ENCODE measurements at places on chromosomes 7 and 10.

DNA sequence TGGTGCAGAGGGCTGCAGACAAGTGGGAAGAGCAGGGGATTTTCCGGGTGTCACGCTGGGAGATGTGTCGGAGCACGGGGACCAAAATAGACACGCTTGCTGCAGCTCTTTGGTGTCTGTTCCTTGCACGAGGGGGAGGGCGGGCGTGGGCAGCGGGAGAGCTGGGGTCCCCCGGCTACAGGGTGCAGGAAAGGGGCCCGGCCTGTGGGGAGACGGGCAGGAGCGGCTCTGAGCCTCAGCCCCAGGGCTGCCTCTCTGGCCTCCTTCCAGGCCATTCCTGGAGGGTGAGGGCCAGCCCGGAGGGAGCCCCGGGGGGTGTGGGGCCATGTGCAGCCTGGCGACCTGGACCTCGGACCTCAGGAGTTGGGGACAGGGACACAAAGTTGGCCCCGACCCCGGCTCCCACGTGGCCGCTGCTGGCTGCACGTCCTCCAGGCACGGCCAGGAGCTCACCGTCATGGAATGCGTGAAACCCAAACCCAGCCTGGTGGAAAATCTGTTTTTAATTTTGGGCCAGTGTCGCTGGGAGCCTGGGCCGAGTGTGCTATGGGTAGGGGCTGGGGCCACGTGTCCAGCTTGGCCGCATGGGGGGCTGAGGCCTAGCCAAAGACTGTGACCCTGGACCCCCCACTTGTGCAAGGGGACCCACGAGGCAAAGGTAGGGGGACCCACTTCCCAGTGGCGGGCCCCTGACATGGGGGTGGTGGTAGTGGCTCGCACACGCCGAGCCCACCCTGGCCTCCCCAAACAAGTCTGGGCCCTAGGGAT lies 6.6 kb downstream of the TTYH3 start:
- H3K27me3 ChIP-seq: no peaks in the 10 kb centered on the region
- no peak overlapping the region for H3K4me3 ChIP-seq
- H3K27ac ChIP-seq: no peak overlapping the region
- DNase-seq: no peak
- H3K4me1 ChIP-seq: peaks cover 20% of the 10 kb centered on the region

DNA sequence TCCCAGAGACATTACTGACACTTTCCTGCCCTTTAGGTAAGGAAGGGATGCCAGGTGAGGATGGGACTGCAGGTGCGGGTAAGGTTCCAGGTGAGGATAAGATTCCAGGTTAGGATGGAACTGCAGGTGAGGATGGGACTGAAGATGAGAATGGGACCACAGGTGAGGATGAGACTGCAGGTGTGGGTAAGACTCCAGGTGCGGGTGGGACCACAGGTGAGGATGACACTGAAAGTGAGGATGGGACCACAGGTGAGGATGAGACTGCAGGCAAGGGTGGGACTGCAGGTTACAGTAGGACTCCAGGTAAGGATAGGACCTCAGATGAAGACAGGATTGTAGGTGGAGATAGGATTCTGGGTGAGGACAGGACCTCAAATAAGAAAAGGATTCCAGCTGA lies 322.3 kb downstream of the WDR37 start:
- no peak for DNase-seq
- no peaks in the 10 kb centered on the region for H3K4me1 ChIP-seq
- H3K4me3 ChIP-seq: no peak overlapping the region
- H3K36me3 ChIP-seq: no peaks in the 10 kb centered on the region
- no peak overlapping the region for H3K27ac ChIP-seq
- peaks cover 8% of the 10 kb centered on the region for H3K27me3 ChIP-seq

DNA sequence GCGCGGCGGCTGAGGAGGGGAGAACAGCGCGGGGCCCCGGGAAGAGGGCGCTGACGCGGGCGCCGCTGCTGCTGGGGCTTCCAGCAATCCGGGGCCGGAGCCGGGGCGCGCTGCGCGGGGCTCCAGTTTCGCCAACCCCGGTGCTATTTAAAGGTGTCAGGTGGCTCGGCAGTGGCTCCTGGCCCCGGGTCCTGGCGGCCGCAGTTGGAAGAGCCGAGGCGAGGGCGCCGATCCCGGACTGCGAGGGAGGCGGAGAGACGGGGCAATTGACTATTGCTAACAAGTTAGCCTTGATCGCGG lies 347 bp downstream of the LBX1 start:
- no peak for DNase-seq
- peaks cover 40% of the 10 kb centered on the region for H3K27me3 ChIP-seq
- H3K4me3 ChIP-seq: no peak overlapping the region
- peaks cover 3% of the 10 kb centered on the region for H3K36me3 ChIP-seq
- no peak overlapping the region for H3K27ac ChIP-seq
- peaks cover 28% of the 10 kb centered on the region for H3K4me1 ChIP-seq

DNA sequence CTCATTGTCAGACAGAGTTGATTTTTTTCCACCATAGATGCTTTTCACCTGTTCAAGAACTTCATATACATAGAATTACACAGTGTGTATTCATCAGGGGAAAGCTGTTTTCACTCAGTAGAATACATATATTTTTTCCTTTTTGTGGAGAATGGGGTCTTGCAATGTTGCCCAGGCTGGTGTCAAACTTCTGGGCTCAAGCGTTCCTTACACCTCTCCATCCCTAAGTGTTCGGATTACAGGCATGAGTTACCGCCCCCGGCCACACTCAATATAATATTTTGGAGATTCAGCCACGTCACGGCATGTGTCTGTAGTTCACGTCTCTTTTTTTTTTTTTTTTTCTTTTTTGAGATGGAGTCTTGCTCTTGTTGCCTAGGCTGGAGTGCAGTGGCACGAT lies 7.5 kb upstream of the SMC3 start:
- no peak overlapping the region for H3K4me3 ChIP-seq
- peaks cover 8% of the 10 kb centered on the region for H3K27me3 ChIP-seq
- peaks cover 2% of the 10 kb centered on the region for H3K4me1 ChIP-seq

DNA sequence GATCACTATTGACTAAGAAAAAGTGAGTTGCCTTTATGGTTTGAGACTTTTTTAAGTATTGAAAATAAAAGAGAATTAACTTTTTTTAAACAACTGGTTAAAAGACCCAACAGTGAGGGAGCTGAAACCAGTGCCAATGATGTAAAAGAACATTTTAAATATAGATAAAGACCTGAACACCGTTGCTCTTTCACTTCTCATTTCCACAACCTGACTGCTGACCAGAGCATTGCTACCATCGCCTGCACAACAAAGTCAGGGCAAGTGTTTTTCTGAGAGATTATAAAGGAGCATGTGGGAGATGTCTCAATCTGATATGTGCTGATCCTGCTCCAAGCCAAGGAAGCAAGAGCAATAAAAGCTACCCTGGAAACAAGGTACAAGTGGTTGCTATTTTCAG lies 34.7 kb downstream of the IMMP2L start:
- no peaks in the 10 kb centered on the region for H3K36me3 ChIP-seq
- H3K4me1 ChIP-seq: peaks cover 42% of the 10 kb centered on the region
- peaks cover 16% of the 10 kb centered on the region for H3K27me3 ChIP-seq
- no peak overlapping the region for H3K27ac ChIP-seq
- H3K4me3 ChIP-seq: peak overlapping the region; percentile 63

GRCh38 chr10:86681047-86681446 lies 12.7 kb downstream of the LDB3 start:
- no peak overlapping the region for H3K27ac ChIP-seq
- H3K4me1 ChIP-seq: no peaks in the 10 kb centered on the region
- H3K27me3 ChIP-seq: peaks cover 2% of the 10 kb centered on the region
- no peak overlapping the region for H3K4me3 ChIP-seq
- H3K36me3 ChIP-seq: no peaks in the 10 kb centered on the region

DNA sequence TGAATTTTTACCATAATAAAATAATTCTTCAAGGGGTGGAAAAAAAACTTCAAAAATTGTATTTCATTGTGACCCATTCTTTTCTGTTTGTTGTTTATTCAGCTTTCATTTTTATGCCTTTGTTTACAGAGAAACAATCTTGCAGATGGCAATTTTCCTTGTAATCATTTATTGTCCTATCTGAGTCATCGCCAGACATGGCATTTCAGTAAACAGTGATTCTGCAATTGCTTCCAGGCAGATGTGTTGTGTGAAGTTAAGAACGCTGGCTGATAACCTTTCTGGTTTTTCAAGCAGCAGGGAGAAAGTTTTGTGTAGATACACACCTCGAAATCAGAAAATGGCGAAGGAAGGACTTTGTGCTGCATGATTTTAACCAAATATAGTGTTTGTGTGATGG lies 80.7 kb upstream of the RPA3 start:
- no peak overlapping the region for H3K4me3 ChIP-seq
- no peak overlapping the region for H3K27ac ChIP-seq
- peaks cover 4% of the 10 kb centered on the region for H3K4me1 ChIP-seq
- DNase-seq: no peak

DNA sequence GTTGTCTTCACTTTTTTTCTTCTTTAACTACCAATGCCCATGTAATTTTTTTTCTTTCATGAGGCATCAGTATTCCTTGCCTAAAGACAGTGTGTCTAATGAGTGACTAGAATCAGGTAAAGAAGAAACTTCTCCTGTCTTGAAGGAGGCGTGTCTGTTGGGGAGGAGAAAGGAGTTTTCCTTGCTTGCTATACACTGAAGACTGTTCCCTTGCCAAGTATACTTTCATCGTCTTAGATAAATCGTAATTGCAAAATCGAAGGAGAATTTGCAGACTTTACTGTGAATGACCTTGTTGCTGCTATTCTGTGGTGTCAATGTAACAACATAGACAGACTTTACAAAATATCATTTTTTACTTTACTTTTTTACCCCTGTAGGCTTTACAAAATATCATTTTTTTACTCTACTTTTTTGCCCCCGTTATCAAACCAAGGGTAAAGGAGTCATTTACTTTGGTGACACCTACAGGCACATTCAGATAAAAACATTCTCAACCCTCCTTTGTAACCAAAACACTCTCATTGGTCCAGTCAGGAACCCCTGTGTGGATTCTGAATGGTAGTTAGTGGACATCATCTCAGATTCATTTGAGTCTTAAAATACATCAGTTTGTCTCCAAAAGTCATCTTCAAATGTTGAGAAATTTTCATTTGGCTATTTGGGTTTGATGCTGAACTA lies 232.4 kb downstream of the AHR start:
- no peak overlapping the region for H3K27ac ChIP-seq
- no peaks in the 10 kb centered on the region for H3K36me3 ChIP-seq
- peaks cover 14% of the 10 kb centered on the region for H3K4me1 ChIP-seq
- no peak overlapping the region for H3K4me3 ChIP-seq

GRCh38 chr10:44647877-44648542 lies 263.1 kb upstream of the CXCL12 start:
- no peaks in the 10 kb centered on the region for H3K4me1 ChIP-seq
- H3K27me3 ChIP-seq: peaks cover 6% of the 10 kb centered on the region
- no peak overlapping the region for H3K4me3 ChIP-seq

- H3K27me3 ChIP-seq: no peaks in the 10 kb centered on the region
- H3K36me3 ChIP-seq: no peaks in the 10 kb centered on the region
- no peak overlapping the region for H3K4me3 ChIP-seq
- no peak overlapping the region for H3K27ac ChIP-seq
Measured at GRCh38 chr10:43901302-43901701, 252.6 kb upstream of the ZNF32 start.

DNA sequence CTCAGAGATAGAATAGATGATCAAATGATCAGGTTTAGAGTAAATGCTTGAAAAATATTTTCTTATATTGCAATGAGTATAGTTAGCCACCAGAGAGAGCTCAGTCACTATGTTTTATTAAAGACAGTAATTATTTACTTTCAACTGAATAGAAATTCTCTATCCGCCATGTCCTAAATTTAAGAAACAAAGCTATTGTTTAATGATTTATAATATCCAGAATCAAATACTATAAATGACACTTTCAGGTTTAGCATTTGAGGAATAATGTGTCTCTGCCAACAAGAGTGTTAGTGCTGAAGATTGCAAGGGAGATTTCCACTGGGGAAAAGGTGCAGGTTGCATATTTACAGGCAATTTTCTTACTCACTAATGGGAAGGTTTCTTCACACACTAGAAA lies 184.7 kb downstream of the DGKB start:
- no peaks in the 10 kb centered on the region for H3K4me1 ChIP-seq
- H3K27me3 ChIP-seq: no peaks in the 10 kb centered on the region
- no peak for DNase-seq

GRCh38 chr7:55550010-55550663 lies 22.2 kb downstream of the VOPP1 start:
- H3K27me3 ChIP-seq: no peaks in the 10 kb centered on the region
- peaks cover 6% of the 10 kb centered on the region for H3K36me3 ChIP-seq
- peaks cover 100% of the 10 kb centered on the region for H3K4me1 ChIP-seq
- H3K4me3 ChIP-seq: no peak overlapping the region
- H3K27ac ChIP-seq: no peak overlapping the region

DNA sequence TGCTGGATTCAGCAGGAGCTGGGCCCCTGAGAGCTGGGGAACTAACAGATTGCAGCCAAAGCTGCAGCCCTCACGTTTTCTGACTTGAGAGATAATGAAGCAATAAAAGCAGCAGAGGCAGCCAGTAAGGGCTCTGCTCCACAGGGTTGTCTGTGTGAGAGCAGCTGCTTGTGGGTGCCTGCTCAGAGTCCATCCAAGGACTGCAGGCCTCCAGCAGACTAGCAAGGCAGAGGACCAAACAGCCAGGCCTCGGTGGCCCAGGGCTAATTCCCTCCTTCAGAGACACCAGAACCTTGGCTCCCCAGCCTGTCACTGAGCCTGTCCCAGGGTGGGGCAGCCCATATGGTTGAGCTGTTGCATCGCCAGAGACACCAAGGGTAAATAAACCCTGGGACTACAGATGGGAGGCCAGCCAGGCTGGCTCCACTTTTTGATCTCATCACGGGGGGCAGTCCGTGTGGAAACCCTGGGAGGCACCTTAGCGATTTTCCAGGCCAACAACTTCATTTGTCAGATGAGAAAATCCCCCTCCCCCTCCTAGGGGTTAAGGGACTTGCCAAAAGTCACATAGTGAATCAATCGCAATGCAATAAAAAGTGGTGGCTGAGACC lies 229.2 kb downstream of the WDR11 start:
- H3K4me1 ChIP-seq: no peaks in the 10 kb centered on the region
- H3K27ac ChIP-seq: no peak overlapping the region
- DNase-seq: no peak
- peaks cover 11% of the 10 kb centered on the region for H3K27me3 ChIP-seq

DNA sequence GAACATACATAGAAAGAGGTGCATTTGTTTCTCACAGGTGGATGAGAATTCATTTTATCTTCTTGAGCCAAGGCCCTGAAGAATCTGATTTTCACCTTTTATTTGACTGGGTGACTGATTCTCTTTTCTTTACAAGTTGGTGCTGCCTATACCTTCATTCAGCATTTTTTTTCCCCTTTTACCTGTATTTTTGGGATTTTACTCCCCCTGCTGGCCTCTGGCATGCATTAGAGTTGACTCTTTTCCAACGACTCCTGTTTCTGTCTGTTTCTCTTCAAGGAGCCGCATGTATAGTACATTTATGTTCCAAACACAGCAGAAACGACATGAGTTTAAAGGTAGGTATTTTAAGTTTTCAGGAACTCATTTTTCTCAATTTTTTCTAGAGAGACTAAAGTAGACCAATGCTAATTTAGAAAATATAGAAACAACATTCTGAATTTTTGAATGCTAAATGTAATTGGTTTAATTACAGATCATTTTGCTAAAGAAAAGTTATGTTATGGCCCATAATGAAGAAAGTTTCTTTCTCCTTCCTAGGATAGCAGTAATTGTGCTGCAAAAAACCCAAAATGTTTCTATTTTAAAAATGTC lies 149.8 kb upstream of the HDAC9 start:
- H3K4me1 ChIP-seq: no peaks in the 10 kb centered on the region
- H3K4me3 ChIP-seq: no peak overlapping the region
- no peak overlapping the region for H3K27ac ChIP-seq
- H3K36me3 ChIP-seq: no peaks in the 10 kb centered on the region

GRCh38 chr7:158945519-158945918 lies 89.2 kb downstream of the DYNC2I1 start:
- no peaks in the 10 kb centered on the region for H3K4me1 ChIP-seq
- no peaks in the 10 kb centered on the region for H3K27me3 ChIP-seq
- no peak for DNase-seq
- peaks cover 37% of the 10 kb centered on the region for H3K36me3 ChIP-seq

GRCh38 chr7:116999311-116999710 lies 46.0 kb downstream of the ST7 start:
- no peaks in the 10 kb centered on the region for H3K4me1 ChIP-seq
- no peak overlapping the region for H3K27ac ChIP-seq
- no peaks in the 10 kb centered on the region for H3K36me3 ChIP-seq
- H3K27me3 ChIP-seq: peaks cover 3% of the 10 kb centered on the region
- no peak overlapping the region for H3K4me3 ChIP-seq
- no peak for DNase-seq
